ENCODE measurements at places on chromosomes 12 and 14.

- peak; percentile 47 for DNase-seq
Observed at GRCh38 chr12:52909331-52909730, 4.5 kb upstream of the KRT8 start.

DNA sequence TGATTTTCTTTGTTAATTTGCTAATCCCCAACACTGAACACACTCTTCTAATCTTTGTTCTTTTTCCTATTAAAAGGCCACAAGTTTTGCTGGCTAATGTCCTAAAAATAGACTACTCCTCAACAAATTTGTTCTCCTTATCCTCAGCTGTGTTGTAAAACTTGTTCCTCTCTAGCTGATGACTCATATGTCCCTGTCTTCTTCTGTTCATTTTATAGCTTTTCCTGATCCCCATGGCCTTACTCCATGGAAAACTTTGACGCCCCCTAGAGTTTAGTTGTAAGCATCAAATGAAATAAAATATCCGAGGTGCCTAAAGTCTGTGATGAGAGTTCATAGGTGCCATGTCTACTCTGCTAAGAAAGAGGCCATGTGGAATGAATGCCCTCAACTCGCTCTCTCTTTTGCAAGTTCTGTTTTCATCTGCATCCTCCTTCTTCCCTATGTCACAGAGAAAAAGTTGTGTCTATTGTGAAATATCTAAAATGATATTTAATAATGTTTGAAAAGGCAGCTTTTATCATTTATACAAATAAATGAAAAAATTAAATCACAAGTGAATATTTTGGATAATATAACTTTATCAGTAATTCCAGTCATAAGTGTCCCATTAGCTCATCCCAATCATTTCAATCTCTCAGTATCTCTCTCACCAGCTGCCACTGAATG lies 237.9 kb downstream of the IPO8 start:
- DNase-seq: no peak

DNA sequence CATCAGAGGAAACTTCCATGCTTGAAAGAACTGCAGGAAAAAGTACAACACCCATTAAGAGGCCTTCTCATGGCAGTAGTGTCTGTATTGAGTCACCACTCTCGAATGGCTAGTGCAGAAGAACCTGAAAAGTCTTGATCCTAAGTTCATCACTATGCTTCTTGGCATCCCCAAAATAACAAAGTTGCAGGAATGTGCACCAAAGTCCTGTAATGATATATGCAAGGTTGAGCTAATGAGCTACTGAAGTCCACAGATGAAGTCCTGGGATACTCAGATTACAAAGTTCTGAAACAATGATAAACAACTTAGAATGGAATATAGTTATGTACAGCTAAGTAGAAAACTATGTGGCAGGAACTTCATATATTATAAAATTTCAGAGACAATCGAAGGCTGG lies 545.4 kb downstream of the FOXG1 start:
- DNase-seq: no peak

DNA sequence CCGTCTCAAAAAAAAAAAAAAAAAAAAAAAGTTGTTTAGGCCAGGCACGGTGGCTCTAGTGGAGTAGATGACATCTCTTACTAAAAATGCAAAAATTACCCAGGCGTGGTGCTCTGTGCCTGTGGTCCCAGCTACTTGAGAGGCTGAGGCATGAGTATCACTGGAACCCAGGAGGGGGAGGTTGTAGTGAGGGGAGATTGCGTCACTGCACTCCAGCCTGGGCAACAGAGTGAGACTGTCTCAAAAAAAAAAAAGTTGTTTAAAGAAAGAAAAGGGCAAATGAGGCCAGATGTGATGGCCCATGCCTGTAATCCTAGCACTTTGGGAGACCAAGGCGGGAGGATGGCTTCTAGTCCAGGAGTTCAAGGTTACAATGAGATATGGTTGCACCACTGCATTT lies 36.6 kb upstream of the SPPL3 start:
- no peak for DNase-seq

All from NCI-H2081 treated with DMSO at 0.1 percent for 48 hours (cell line).